Nephron progenitor cell (in vitro differentiated cells): ENCODE measurements at places on chromosomes 2 and 18.

DNA sequence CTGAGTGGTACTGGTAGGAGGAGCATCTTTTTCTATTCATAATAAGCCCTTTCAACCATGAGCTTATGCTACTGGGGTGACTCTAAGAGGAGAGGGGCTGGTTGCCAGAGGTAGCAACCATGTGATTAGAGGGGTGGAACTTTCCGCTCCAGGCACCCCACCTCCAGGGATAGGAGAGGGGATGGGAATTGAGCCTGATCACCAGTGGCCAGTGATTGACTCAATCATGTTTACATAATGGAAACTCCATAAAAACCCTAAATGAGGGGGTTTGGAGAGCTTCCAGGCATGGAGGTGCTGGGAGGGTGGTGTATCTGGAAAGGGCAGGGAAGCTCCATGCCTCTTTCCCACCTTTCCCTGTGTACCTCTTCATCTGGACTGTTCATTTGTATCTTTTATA lies 46.6 kb upstream of the RHOB start:
- DNase-seq = no peak

- peak; percentile 32 for DNase-seq
These were observed 11.4 kb downstream of the OSGEPL1 start for GRCh38 chr2:189751080-189751658.

GRCh38 chr18:45103319-45104048 lies 422.8 kb downstream of the SETBP1 start:
- no peak for DNase-seq

DNA sequence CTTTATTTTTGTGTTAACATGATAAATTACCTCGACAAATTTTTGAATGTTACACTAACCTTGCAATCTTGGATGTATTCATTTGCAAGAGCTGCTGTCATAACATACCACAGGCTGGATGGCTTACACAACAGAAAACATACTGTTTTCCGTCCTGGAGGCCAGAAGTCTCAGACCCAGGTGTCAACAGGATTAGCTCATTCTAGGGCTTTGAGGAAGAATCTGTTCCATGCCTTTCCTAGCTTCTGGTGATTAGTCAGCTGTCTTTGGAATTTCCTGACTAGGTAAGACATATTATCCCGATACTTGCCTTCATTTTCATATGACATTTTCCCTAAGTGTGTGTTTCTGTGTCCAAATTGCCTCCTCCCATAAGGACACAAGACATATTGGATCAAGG lies 188.6 kb upstream of the CDH19 start:
- DNase-seq = no peak

DNA sequence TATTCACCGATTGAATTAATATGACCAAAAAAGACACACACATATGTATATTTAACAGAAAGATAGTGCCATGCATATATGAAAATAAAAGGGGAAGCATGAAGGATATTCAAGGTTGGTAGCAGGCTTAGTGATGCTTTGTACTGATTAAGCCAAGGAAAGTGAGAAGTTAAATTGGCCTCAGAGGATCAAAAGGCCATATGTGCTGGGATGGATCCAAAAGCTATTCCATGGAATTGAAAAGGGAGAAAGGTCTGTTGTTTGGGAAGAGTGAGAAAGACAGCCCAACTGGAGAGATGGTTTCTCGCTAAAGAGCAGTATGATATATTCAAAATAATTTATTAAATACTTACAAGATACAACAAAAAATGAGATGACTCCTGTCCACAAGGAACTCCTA lies 65.9 kb downstream of the INSIG2 start:
- DNase-seq = no peak
